ENCODE measurements at places on chromosomes 11 and 22. TPM values are rescaled to one million over a fixed set of nuclear protein-coding genes. Genes with fewer than 3 reads are reported as not detected.

The CACNA1I gene
- 5.3 TPM for total RNA-seq

The LRRC56 gene
- 4.4 TPM for total RNA-seq

DNA sequence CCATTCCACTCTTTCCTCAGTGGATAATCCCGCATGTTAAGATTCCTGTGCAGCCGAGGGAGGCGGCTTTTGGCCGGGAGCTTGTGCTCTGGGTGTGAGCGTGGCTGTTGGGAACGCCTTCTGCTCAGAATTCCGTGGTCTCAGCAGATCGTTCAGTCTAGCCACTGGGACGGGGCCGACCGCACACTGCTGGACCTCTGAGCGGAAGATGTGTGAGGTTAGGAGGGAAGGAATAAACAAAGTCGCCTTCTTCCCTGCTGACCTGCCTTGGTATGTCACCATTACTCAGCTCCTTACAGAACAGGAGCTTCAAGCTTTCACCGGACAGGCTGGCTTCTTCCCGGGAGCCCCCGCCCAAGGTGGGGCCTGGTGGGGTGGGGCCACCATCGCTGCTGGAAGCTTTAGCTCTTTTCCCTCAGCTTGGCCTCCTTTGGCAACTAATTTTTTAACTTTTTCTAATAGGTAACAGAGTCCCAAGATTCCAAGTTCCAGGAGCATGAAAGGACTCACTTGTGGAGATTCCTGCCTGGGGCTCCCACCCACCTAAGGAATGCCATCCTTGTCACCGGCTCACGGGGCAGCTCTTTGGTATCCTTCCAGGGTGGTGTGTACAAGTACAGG lies 22.5 kb upstream of the SEPTIN5 start:
- ATAC-seq, result no peak

DNA sequence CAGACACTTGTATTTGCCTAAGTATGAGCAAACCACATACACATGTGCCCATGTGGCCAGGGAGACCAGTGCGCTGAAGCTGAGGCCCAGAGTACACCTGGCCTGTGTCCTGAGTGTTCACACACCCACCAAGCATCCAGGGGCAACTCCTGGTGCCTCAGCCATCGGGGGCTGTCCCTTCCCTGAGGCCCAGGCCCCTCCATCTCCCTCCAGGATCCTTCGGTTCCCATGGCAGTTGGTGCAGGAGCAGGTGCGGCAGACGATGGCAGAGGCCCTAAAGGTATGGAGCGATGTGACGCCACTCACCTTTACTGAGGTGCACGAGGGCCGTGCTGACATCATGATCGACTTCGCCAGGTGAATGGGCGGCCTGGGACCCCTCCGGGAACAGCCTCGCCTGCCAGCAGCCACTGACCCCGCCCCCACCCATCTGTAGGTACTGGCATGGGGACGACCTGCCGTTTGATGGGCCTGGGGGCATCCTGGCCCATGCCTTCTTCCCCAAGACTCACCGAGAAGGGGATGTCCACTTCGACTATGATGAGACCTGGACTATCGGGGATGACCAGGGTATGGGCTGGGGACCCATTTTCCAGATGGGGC lies 6.5 kb upstream of the SMARCB1 start:
- ATAC-seq, result no peak

The ALDH3B2 gene
- not detected for total RNA-seq

DNA sequence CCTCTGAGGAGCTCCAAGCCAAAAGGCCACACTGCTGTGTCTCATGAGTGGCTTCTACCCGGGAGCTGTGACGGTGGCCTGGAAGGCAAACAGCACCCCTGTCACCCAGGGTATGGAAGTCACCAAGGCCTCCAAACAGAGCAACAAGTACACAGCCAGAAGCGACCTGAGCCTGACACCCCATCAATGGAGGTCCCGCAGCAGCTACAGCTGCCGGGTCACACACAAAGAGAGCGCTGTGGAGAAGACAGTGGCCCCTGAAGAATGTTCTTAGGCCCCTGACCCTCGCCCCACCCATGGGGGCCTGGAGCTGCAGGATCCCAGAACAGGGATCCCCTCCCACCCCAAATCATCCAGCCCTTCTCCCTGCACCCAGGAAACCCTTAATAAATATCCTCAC lies 4.9 kb downstream of the RFPL2 start:
- ATAC-seq, result no peak

DNA sequence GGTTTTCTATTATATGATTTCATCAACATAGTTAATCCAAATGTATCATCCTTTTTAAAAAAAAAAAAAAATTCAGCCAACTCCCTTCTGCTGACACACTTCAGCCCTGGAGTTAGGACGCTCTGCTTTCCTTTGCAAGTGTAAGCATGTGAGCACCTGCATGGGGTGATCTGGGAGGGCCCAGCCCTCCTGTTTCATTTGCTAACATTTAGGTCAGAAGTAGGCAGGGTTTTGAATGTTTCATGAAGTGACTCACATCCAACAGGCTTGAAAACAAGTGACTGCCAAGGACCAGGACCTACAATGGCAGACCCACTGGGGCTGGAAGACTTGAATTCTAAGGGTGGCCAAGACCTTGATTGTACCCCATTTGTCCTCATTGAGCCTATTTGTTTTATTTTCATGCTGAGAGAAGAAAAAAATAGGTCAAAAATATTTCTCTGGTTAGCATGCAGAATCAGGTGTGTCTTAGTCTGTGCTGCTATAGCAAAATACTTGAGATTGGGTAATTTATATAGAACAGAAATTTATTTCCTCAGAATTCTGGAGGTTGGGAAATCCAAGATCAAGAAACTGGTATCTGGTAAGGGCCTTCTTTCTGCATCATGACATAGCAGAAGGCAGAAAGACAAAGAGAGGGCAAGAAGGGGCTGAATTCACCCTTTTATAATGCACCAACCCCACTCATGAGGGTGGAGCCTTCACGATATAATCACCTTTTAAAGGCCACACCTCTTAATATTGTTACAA lies 137.6 kb downstream of the CD44 start:
- peak; percentile 73 for ATAC-seq

Data from activated T-helper 17 cell treated with anti-CD3 and anti-CD28 coated beads, Interleukin-2, amount 50 U/mL, for 72 hours (primary cell).